ENCODE measurements at places on chromosomes 3 and 15.

DNA sequence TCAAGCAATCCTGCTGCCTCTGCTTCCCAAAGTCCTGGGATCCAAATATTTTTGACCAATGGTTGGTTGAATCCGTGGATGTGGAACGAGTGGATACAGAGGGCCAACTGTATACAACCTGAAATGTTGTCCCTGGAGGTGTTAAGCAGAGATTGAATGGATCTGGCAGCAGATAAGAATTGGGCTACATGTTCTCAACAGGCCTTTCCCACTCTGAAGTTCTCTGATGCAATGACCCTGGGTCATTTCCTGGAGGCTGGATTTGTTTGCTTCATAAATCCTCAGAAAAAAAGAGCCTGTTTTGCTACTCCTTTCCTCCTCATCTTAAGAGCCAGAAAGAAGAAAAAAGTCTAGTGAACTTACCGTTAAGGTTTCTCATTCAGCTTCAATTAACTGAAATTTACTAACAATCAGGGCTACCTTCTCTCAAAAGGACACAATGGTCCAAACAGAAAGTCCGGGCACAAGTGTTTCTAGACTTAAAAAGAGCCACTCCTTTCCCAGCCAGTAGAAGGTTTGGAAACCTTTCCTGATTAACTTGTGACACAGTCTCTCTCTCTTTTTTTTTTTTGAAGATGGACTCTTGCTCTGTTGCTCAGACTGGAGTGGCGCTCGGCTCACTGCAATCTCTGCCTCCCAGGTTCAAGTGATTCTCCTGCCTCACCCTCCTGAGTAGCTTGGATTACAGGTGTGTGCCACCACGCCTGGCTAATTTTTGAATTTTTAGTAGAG, 6.5 kb downstream of the ARHGEF3 start:
- no peak for DNase-seq

DNA sequence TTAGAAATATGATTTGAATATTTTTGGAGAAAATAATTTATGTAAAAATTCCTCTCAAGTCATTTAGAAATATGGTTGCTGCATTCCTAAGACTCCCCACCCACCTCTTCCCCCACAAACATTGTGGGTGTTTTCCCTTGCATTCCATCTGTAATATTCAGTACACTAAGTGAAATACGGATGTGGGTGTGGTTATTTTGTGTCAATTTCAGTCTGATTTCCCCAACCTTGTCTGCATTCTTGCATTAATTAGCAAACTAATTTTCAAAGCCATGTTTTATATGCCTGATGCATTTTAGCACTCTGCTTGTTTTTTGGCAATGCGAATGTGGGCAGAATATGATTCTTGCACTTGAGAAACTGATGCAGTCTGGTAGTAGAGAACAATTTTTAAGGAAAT, 408.3 kb upstream of the RGMA start:
- DNase-seq, result no peak

GRCh38 chr3:182078316-182078715, 366.6 kb downstream of the SOX2 start:
- no peak for DNase-seq

GRCh38 chr3:57985176-57985983, 22.8 kb upstream of the FLNB start:
- no peak for DNase-seq

- no peak for DNase-seq
Measured at GRCh38 chr3:141346007-141346406, 22.3 kb upstream of the ZBTB38 start.

DNA sequence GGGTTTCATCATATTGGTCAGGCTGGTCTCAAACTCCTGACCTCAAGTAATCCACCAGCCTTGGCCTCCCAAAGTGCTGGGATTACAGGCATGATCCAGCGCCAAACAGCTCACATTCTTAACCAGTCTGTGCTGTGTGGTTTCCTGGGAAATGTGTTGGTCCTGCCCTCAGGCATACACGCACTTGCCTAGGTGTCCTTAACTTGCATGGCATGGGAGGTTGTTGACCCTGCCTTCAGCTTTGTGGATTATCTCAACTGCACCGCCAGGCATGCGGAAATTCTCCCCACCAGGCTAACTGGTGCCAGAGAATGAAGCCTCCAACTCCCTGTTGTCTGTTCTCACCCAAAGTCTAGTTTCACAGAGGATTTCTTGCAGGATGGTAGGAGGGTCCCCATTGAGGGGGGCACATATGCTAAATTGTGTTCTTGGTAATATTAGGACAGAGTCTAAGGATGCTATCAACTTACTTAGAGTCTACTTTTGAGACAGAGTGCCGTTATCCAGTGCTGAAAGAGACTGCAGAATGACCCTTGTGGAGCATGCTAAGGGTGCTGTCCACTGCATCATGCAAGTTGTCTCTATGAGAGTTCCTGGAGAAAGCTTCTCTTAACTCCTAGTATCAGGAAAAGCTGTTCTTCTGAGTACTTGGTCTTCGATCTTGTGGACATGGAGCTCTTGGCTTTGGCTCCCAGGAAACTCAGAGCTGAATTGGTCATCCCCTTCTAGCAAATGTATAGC, 61.6 kb upstream of the EIF1B start:
- DNase-seq, result no peak

- no peak for DNase-seq
Measured at GRCh38 chr15:40248006-40248783, 9.3 kb downstream of the PAK6 start.

- no peak for DNase-seq
Measured at GRCh38 chr15:38860674-38861073, 296.1 kb upstream of the RASGRP1 start.

GRCh38 chr3:130687327-130687726, 59.3 kb downstream of the PIK3R4 start:
- DNase-seq, result no peak

- DNase-seq, result no peak
Measured at GRCh38 chr3:37823189-37823588, 38.5 kb upstream of the CTDSPL start.

- DNase-seq, result no peak
Measured at GRCh38 chr15:22918056-22918455, 62.1 kb downstream of the CYFIP1 start.

GRCh38 chr3:140187656-140188221, 252.8 kb downstream of the CLSTN2 start:
- peak; percentile 45 for DNase-seq

- DNase-seq, result no peak
Measured at GRCh38 chr15:40301467-40302179, 6.1 kb downstream of the PLCB2 start.

DNA sequence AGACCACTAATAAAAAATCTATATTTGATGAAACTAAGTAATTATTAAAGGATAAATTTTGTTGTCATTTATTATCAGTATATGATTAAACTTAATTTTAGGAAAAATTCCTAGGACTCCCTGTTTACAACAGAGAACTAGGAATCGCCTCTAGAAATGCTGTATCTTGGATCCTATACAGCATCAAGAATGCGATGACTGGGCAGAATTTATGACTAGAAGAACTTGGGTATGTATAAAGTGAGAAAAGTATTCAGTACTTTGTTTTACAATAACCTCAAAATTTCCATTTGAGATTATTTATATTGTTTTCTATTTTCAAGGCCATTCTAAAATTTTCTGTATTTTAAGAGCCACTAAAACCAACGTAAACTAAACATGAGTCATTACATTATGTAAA, 82.3 kb upstream of the AGTR1 start:
- DNase-seq, result no peak

GRCh38 chr3:184323696-184324095, 9.3 kb downstream of the EIF4G1 start:
- no peak for DNase-seq

GRCh38 chr3:132519914-132520313, 77.2 kb upstream of the ACKR4 start:
- DNase-seq, result no peak

- DNase-seq, result no peak
Measured at GRCh38 chr3:155286736-155287135, 6.7 kb downstream of the STRIT1 start.

DNA sequence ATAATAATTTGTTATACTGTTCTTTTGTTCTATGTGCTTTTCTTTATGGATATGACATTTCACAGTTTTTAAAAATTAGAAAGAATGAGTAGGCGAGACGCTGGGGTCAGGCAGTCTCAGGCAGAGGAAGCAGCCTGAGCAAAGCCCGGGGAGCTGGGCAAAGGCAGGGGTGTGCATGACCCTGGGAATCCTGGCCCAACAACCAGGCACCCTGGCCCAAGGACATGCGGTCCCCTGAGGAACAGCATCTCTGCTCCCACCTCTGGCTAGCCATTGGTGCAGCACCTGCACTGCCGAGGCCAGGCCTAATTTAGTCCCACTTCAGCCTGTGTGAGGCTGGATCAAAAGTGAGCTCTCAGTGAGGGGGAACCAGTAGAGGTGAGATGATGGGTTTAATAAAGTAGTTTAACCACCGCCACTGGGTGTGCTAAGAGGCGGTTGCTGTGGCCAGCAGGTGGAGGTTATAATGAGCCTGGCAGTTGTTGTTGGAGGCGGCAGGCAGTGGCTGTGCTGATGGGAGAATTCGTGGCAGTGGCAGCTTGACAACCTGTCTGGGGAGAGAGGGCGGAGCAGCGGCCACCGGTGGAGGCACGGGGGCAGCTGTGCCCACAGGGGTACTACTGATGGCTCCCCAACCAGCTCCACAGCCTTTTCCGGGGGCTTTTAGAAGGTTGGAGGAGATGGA, 41.5 kb downstream of the PRKCD start:
- DNase-seq, result no peak

- no peak for DNase-seq
Measured at GRCh38 chr15:42087926-42088800, 6.2 kb downstream of the PLA2G4D start.

DNA sequence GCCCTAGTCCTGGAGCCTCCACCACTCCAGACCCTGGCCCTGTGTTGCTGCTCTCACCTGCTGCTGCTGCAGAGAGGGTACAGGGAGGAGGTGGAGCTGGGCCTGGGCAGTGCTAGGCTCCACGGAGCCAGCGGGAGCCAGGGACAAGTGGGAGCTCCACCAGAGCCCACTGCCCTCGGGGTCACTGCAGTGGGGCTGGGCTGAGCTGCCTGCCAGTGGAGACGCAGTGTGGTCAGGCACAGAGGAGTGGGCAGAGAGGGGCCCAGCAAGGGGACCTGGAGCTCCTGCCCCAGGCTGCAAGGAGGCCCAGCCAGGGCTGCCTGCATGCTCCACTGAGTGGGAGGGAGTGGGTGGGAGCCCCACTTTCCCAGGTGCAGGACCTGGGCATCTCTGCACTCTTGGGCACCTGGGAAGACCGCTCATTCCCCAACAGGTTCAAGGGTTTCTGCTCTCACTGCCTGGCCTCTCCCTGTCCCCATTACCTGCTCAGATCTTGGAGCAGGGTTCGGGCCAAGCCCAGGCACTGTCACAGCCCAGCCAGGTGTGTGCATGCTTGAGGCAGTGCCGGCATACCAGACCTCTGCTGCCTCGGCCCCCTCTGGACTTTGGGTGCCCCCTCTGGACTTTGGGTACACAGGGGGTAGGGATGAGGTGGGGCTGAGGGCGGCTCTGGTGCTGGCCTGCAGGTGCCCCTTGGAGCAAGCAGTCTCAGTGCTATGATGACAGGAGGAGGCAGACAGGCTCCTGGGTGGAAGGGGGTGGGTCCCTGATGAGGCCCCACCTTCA, 308.0 kb downstream of the DOCK3 start:
- DNase-seq, result no peak

DNA sequence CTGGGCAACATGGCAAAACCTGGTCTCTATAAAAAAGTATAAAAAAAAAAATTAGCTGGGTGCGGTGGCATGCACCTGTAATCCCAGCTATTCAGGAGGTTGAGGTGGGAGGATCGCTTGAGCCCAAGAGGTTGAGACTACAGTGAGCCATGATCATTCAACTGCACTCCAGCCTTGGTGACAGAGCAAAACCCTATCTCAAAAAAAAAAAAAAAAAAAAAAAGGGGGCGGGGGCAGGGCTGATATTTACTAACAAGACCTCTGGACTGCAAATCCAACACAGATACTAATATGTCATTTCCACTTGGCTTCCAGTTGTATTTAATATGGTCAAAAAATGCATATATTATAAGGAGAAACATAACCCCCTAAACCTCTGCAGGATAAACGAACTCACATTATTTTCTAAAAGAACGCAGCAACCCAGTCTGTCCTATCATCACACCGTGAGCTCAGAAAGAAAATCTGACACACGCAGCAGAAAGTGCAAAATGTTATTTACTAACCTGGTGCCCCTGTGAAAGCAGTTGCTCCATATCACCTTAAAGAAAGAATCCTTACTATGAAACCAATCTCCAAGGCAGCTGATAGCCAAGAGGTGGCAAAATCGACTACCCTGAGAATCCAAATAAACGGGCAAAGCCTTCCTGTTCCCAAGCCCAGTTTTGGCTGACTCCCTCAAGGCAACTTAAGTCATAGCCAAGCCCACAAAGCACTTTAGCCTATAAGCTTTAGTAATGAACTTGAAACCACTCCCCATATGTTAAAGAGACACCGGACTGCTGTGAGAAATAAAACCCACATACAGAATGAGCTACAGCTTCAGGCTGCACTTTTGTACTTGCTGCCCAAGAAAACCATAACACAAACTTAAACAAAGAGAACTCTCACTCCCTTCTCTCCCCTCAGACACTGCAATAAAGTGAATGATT, 39.3 kb downstream of the PLD1 start:
- DNase-seq, result no peak

DNA sequence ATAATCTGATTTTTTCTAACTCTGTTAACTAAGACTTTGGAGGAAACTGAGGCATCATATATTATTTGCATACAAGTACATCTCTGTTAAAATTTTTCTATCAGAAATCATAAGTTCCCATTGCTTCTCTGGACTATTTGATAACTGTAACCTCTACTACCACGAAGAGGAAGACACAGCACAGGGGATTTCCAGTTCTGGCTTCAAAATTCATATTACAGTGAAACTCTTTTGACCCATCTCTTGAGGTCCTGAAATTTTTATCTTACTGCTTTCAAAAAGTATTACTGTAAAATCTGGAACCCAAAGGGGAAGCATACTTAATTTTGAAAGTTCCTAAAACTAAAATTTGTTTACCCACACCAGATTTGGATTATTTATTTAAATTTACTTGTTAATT, 4.2 kb downstream of the PLSCR1 start:
- DNase-seq, result no peak

DNA sequence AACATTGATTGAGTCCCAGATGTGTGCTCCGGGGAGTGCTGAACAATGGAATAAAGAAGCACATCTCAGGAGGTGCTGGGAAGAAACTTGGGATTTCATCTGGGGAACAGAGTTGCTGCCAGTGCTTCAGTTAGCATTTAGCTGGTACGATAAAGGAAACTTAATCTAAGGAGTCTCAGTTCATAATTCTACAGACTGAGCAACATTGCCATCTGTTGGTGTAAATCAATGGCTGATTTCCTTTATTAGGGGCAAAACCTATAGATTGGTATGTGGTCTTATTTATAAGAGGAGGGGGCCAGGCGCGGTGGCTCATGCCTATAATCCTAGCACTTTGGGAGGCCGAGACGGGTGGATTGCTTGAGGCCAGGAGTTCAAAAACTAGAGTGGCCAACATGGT, 8.9 kb downstream of the MKRN2OS start:
- DNase-seq, result no peak

DNA sequence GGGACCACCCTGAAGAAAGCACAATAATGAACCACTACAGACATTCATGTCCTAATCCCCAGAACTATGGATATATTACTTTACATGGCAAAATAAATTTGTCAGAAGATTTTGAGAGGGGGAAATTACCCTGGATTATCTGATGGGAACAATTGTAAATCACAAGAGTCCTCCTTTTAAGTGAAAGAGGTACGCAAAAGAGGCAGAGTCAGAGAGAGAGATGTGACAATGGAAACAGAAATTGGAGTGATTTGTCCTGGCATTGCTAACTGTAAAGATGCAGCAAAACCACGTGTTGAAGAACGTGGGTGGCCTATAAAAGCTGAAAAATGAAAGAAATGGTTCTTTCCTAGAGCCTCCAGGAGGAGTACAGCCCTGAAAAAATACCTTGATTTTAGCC, 1121.4 kb upstream of the ALCAM start:
- no peak for DNase-seq

- no peak for DNase-seq
Measured at GRCh38 chr3:69607466-69608305, 131.6 kb upstream of the MITF start.

All from SHP77 (cell line).